ENCODE measurements at places on chromosomes 2 and 18.

DNA sequence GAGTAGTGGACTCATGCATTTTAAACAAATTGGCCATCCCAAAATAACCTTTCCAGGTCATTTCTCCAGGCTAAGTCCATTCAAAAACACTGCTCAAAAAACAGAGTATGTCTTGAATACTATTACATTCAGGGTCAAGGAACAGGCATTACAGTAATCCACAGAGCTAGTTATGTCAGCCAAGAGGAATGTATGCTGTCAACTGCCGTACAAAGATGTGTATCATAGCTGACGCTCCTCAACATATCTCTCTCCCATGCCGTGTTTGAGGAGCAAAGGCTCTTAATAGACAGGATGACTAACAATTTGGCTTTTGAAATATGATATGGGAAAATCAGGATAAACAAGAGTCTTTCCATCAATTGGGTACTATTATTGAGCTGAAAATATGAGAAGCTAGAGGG, 68.8 kb upstream of the KCTD1 start:
- DNase-seq, result no peak

- no peak for DNase-seq
Observed at GRCh38 chr2:231683292-231684235, 24.8 kb upstream of the PTMA start.

DNA sequence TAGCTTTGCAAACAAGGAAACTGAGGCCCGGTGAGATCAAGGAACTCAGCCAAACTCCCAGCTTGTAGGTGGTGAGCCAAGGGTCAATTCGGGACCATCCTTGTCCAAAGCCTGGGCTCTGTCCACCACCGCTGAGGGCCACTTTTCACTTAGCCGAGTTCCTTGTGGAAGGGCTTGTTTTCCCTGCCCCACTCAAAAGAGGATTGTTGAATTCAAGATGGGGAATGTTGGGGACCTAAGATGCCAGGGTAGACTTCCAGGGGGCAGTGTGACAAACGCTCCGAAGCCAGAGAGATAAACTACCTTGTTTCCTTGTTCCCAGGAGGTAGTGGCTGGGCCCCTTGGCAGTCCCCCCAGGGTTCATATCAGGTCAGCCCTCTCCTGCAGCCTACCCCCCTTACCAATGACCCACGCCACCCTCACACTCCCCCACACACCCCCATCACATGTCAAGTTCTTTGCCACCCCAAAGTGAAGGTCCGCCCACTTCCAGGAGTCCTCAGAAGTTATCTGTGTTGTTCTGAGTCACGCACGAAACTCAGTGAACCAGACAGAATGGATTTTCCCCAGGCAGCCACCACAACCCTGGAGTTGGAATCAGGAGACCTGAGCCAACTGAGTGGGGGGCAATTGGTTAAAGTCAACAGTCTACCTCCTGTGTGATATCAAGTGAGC, 10.3 kb upstream of the ATOH8 start:
- no peak for DNase-seq

GRCh38 chr18:23521907-23522306, 18.6 kb downstream of the RMC1 start:
- no peak for DNase-seq

Measured in activated naive CD4-positive, alpha-beta T cell (primary cell).